RWPE2 (cell line): ENCODE measurements at places on chromosomes 13 and 19.

DNA sequence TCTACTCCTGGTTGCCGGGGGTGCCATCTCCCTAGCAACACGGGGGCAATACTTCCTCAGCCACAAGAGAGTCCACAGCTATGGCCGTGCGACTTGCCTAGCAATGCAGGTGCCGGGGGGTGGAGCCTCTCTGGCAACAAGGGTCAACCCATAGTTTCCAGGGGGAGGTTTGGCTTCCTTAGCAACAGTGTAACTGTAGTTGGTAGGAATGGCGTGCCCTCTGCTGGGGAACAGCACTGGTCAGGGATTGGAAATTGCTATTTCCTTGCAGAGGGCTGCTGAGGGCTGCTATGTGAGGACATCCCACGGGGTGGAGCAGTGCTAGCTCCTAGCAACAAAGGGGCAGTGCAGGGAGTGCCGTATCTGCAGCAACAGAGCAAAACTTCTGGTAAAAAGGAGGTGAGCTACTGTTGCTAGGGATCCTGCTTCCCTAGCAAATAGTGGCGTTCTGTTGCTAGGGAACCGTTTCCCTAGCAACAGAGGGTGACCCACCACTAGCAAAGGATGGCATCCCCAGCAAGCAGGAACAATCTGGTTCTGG, 7.0 kb upstream of the TMC4 start:
- no peak for DNase-seq

GRCh38 chr19:34493038-34493648, 11.6 kb downstream of the WTIP start:
- DNase-seq = no peak

DNA sequence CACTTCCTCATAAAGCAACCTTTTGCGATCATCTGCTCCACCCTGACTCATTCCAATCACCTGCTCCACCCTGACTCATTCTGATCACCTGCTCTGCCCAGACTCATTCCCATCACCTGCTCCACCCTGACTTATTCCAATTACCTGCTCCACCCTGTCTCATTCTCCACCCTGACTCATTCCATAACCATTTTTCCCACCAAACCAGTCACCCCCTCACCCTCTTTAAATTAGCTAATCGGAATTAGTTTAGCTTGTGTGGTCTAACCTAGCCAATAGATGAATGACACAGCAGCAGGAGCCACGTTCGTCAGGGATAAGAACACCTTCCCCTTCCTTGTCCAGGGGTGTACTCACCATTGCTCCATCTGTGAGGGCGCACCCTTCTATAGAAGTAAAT, 134.0 kb downstream of the COG6 start:
- DNase-seq = no peak

- DNase-seq = no peak
Observed at GRCh38 chr19:19170873-19171672, 1.0 kb upstream of the MEF2B start.

DNA sequence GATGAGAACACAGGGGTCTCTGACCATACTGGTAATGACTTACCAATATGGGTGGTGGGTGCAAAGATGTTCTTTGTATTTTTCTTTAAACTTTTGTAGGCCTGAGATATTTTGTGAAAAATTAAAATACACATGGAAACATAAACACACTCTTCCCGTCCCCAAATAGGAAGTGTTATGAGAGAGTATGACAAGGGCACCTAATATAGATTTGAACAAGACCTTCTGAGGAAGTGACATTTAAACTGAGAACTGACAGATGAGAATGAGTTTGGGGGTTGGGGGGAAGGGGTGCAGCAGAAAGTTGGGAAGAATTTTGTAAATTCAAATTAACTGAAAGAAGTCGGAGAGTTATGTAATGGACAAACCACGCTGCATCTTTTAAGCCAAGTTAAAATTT, 224.2 kb downstream of the RGCC start:
- no peak for DNase-seq

DNA sequence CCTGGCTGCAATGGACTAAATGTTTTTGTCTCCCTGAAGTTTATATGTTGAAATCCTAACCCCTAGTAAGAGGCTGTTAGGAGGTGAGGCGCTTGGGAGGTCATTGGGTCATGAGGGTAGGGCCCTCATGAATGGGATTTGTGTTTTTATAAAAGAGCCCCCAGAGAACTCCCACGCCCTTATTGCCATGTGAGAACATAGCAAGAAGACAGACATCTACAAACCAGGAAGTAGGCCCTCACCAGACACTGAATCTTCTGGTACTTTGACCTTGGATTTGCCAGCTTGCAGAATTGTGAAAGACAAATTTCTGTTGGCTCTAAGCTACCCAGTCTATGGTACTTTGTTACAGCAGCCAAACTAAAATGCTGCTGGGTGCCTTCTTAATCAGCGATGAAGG, 96.1 kb upstream of the SPATA13 start:
- DNase-seq = no peak

- DNase-seq = no peak
Observed at GRCh38 chr19:55530996-55531395, 5.9 kb downstream of the SBK2 start.

DNA sequence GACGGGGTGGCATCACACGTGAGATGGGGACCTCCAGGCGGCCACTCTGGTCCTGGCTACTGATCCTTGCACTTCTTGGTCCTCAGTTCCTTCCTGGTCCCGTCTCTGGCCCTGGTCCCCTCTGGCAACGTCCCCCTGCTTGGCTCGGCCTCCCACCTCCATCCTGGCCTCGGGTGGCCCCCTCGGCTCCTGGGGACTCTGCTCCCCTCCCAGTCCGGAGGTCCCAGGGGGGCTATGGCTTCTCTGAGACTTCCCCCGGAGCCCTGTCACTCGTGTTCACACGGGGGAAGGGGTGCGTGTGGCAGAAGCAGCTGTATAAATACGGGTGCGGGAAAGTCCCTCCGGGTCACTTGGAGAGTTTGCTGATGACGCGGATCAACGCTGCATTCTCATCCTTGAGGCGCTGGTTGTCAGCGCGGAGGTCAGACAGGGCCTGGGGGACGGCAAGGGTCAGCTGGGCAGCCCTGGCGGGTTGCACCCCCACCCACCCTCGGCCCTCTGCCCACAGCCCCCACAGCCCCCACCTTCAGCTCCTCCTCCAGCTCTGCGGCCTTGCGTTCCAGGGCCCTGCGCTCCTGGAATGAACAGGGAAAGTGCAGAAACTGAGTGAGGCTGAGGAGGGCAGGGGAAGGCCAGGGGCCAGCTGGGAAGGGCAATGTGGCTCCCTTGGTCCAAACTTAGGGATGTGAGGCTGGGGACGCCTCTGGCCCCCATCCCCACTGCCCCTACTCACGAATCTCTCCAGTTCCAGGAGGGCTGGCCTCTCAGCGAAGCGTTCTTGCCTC, 15.6 kb downstream of the EPS8L1 start:
- peak; percentile 44 for DNase-seq

- DNase-seq = no peak
Observed at GRCh38 chr13:109779074-109779473, 7.3 kb downstream of the IRS2 start.

DNA sequence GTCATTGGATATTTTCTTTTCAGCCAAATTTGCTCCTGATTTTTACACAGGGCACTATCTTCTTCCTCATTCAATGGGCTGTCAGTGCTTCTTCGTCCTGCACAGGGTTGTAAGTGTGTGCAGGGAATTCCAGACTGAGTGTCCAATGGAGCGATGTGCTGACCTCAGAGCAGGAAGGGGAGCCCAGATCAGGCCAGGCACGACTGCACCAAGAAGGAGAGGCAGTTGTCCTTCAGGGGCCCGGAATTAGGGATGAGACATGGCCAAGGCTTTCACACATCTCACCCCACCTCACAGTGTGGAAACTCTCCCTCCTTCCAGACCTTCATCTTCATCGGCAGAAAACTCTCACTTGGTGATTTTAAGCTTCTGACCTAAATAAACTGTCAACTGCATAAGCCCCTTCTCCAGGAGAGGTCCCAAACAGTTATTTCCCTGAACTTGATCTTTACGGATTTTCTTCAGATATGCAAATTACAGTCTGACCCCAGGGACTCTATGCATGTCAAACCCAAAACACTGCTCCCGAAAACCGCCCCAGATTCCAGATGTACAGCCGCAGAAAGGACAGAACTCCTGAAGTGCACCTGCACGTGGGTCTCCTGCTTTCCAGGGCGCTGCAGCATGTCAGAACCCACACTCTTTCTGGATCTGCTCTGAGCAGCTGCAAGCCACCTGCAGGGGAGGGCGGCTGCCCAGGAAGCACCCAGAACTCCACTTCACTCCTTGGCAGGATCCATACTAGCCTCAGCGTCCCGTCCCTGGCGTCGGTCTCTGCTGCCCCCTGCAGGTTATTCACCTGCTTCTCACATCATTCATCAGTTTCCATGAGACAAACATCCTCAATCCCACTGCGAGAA, 625 bp upstream of the ZNF20 start:
- DNase-seq = peak; percentile 76
